Foreskin melanocyte (primary cell): ENCODE measurements at places on chromosomes 16 and 17.

DNA sequence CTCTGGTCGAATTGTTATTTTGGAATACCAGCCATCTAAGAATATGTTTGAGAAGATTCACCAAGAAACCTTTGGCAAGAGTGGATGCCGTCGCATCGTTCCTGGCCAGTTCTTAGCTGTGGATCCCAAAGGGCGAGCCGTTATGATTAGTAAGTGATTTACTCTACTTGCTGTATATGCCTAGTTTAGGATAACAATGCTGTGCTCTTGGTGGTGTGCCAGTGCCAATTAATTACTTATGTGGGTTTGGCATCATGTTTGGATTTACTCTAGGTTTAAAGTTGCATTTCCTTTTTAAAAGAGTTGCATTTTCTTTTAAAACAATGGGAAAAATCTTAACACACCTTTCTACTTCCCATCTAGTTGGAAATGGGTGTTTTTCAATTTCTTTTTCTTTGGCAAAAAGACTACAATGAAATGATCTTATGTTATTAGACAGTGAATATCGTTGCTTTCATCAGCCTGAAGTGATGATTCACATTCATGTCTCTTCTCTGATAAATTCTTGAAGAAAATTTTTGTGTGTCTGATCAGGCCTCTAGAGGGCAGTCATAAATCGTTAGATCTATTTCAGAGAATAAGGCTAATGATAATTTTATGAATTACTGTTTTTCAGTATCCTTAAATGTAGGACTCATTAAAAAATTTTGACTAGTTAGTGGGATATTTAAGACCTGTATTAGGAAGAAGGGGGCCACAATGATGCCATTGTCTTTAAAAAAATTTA lies 5.6 kb downstream of the SF3B3 start:
- DNase-seq, result peak; percentile 51

DNA sequence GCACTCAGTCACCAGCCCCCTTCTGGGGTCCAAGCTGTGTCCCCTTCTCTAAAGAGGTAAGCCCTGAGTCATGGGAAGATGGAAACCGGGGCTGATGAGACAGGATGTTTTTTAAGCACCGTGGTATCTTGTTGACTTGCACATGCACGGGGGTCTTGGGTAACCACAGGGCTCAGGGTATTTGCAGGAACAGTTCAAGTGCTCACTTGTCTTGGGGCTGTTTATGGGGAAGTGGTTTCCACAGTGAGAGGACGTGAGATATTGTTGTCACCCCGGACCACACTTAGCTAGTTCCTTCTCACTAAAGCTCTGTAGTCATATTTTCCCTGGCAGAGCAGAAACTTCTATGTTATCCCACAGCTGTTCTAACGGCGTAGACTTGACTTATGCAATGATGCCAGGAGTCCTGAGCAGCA lies 7.7 kb downstream of the CCL3L1 start:
- DNase-seq, result no peak

DNA sequence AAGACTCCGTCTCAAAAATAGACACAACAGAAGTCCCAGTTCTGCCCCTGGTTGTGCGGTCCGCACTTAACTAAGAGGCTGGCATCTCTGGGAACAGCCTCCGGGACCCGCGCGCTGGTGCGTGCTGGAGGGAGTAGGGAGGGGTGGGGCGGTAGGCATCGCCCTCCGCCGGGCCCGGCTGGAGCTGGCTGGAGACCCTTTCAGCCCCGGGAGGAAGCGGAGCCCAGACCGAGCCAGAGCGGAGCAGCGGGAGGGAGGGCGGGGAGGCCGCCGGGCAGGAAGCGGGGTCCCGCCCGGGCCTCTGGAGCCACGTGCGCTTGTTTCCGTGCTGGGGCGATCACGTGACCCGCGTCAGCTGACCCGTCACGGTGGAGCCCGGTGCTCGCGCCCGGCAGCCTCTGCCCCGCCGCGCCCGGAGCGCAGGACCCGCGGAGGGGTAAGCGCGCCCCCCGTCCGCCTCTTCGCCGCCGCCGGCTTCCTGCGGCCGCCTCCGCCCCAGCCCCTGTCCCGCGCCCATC lies at the start of gene WDR81:
TSS of gene WDR81 (plus strand) at position 354 of the 518 bp plus-strand sequence. CDS start 256 bp downstream, outside the sequence.
- peak; percentile 83 for DNase-seq

- DNase-seq, result no peak
Observed at GRCh38 chr16:18800775-18801144, 589 bp downstream of the ARL6IP1 start.

- no peak for DNase-seq
Observed at GRCh38 chr17:41586863-41587495, at the start of gene KRT14. TSS of gene KRT14 (minus strand) at chr17:41586895. CDS start at chr17:41586834, 61 bp downstream.

DNA sequence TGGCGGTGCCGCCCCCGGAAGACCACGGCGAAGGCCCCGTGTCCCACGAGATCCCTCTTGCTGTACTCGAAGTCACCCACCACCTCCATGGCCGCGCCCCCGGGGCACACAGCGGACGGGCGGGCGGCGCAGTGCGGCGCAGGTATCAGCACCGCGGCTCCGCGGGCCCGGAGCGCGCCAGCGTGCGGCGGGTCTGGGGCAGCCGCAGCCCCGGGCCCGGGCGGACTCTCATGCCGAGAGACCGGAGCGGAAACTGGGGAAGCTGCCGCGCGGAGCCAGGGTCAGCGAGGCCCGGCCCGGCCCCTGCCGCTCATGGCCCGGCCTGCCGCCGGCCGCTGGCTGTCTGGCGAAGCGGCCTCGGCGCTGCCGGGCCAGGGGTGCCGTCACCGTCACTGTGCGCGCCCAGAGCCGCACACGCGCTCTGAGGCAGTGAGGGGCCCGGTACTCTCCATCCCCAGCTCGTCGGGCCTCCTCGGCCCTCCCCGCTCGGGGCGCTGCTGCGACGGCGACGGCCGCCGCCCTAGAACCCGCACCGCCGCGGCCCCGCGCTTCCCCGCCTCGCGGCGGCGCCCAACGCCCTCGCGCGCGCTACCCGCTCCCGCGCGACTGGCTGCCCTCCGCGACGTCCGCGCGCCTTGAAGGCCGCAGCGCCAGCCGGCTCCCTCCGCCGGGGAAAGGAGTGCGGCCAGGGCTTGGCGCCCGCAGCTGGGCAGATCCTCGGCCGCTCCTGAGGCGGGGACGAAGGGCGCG lies at the start of gene ULK2:
TSS of gene ULK2 (minus strand) at position 608 of the 750 bp plus-strand sequence. CDS start at position 89, 519 bp downstream.
- peak; percentile 61 for DNase-seq

DNA sequence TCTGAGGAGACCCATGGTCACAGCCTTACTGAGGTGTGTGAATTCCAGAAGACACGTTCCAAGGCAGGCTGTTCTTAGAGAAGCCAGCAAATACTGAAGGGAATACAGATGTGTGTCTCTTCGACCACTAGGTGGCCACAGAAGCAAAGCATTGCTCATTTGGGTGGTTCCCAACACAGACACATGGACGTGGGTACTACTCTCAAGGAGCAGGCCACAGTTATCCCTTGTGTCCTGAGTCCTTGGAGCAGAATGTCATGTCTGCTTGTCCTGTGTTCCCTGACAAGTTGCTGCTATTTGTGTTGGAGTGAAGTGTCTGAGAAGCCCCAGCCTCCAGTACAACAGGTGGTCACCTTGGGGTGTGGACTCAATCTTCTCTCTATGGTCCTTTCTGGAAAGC lies 30.3 kb downstream of the HMOX2 start:
- DNase-seq, result peak; percentile 55

DNA sequence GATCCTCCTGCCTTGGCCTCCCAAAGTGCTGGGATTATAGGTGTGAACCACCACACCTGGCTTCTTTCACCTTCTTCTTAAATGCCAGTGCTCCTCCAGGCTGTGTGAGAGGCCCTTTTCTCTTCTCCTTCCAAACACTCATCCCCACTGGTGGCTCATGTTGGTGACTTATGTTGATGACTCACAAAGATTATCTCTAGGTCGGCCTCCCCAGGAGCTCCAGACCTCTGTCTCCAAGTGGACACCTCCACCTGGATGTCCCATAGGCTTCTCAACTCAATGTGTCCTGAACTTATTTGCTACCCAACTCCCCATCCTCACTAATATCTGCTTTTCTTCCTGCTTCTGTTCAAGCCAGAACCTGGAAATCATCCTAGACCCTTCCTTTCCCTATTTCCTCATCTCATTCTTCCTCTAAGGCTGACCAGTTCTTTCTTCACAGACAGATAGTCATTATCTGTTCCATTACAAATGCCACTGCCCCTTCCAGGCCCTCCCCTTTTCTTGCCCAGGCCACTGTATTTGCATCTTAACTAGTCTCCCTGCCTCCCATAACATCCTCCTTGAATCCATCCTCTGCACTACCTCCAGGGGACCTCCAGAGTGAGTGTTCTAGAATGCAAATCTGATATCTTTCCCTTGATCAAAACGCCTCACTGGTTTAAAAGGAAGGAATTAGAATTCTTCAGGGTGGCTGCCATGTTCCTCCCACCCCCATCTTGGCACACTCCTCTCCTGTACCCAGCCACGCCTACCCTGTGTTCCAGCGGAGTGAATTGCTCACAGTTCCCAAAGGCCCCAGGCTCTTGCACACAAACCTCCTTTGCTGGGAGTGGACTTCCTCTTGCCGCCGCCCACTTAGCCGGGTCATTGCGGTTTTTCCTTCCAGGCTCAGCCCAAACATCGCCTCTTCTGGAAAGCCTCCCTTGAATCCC lies 34.8 kb upstream of the FBXO47 start:
- peak; percentile 86 for DNase-seq

DNA sequence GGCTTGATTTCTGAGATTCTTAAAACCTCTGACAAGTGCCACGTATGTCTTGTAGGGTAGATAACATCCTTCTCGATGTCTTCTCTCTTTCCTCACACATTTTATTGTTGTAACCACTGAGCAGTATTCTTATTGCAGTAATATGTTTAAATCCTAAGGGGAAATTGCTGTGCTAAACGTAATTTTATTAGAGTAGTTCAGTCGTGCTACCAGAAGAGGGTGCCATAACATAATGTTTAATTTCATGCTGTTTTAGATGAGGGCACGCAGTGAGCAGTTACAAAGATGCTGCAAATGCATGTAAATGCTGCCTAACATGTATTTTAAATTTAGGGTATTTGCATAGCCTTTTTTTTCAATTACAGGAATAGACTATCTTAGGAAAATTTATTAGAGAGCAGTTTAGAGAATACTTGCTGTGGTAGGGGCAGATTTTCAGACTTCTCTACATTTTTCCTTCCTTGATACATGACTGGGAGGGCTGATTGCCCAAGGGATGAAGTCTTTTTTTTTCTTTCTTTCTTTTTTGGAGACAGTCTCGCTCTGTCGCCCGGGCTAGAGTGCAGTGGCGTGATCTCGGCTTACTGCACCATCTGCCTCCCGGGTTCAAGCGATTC lies 51.7 kb downstream of the GAN start:
- peak; percentile 43 for DNase-seq

DNA sequence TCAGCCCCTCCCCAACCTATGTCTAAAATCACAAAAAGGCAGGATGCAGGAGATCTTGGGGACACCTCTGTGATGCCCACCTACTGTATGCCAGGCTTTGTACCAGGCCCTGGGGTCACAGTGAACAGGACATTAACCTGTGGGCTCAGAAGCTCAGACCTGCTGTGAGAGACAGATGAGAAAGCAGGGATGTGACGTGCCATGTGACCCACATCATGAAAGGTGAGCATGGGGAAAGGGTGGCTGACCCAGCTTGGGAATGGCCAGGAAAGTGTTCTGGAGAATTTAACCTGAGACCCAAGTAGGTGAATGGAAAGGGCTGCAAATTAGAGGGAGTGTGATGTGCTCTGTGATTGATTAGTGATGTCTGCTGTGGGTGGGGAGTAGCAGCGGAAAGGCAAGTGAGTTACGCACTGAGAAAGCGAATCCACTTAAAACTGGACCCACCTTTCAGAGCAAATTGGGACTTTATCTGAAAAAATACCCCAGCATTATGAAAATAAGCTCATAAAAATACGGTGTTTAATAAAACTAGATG lies 132.2 kb downstream of the IRF8 start:
- no peak for DNase-seq

- no peak for DNase-seq
Observed at GRCh38 chr17:72677714-72678390, 414.6 kb downstream of the SLC39A11 start.

- DNase-seq, result no peak
Observed at GRCh38 chr17:15177343-15177742, 87.8 kb downstream of the PMP22 start.

GRCh38 chr17:66717641-66718058 lies 117.3 kb upstream of the CACNG5 start:
- no peak for DNase-seq

DNA sequence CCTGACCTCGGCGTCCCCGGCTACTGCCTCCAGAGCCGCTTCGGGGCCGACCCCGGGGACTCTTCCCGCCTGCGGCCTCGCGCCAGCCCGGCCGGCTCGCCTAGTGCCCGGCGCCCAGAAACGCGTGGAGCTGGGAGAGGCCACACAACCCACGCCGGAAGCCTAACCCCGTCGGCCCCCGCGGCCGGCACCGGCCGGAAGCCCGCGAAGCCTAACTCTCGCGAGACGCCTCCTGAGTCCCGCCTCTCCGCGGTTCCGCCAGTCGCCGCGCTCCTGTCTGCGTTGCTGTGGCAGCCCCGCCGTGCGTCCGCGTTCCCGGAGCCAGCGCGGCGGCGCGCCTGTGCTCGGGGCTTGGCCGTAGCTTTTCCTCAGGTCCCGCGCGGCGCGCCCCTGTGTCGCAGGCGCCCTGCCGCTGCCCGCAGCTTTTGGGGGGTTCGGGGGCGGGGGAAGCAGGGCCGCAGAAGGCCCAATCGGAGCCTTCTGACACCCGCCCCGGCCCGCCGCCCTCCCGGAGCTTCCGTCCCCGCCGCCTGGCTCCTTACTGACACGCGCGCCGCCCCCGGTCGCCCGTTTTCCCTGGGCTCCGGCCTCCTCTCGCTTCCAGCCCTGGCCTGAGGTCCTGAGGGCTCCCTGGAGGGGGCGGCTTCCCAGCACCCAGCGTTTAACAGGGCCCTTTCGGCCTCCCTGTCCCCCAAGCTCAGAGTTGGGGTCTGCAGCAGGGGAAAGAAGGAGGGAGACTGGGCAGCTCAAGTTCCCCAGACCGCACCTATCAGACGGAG lies 21.7 kb downstream of the NPTX1 start:
- peak; percentile 93 for DNase-seq

DNA sequence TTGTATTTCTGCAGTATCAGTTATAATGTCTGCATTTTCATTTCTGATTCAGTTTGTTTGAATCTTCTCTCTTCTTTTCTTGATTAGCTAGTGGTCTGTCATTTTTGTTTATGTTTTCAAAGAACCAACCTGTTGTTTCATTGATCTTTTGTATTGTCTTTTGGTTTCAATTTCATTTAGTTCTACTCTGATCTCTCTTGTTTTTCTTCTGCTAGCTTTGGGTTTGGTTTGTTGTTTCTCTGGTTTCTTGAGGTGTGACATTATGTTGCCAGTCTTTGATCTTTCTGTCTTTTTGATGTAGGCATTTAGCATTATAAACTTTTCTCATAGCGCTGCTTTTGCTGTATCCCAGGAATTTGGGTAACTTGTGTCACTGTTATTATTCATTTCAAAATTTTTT lies 107.2 kb downstream of the PHKB start:
- DNase-seq, result no peak

- no peak for DNase-seq
Observed at GRCh38 chr16:31714903-31715504, 158.6 kb upstream of the ZNF267 start.

- no peak for DNase-seq
Observed at GRCh38 chr16:12267491-12267890, 291.0 kb downstream of the SNX29 start.
